ENCODE measurements at places on chromosomes 16 and 17. TPM values are rescaled to one million over a fixed set of nuclear protein-coding genes. Genes with fewer than 3 reads are reported as not detected.

The CD300LG gene
- total RNA-seq = not detected

DNA sequence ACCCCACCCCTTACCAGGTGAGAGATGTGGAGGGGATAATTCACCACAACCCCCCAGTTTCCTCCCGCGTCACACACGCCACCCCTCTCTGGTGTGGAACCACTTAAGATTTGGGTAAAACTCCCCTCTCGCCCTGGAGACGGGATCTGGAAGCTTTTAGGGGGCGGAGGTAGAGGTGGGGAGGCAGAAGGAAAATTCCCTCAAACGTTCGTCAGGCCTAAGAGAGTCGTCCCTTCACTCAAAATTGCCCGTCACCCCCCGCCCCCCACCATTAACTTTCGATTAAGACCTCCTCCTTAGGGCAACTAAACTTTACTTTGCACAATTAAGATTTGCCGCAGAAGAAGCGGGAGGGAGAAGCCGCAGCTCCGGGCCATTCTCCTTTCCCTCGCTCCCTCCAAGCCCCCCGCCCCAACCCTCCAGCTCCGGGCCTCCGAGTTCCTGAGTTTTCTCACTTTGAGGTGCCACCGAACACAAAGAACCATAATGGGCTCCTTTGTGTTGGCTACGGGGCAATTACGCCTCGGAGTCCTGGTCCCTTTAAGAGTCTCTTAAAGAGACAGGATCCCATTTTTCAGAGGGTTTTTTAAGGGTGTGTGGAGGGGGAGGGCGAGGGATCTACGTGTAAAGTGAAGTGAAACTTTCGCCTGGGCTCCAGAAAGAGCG is 985 bp upstream of the FZD2 start:
- peaks cover 2% of the 10 kb centered on the region for H3K27me3 ChIP-seq
- DNase-seq = peak; percentile 72
- peak overlapping the region; percentile 99 for H3K27ac ChIP-seq
- peaks cover 62% of the 10 kb centered on the region for H3K4me1 ChIP-seq

- no peak for DNase-seq
- H3K4me1 ChIP-seq = peaks cover 5% of the 10 kb centered on the region
- peak overlapping the region; percentile 5 for H3K27ac ChIP-seq
- H3K36me3 ChIP-seq = no peaks in the 10 kb centered on the region
Observed at GRCh38 chr17:42294469-42295398, 6.4 kb downstream of the STAT5A start.

The SPNS3 gene
- total RNA-seq = not detected

DNA sequence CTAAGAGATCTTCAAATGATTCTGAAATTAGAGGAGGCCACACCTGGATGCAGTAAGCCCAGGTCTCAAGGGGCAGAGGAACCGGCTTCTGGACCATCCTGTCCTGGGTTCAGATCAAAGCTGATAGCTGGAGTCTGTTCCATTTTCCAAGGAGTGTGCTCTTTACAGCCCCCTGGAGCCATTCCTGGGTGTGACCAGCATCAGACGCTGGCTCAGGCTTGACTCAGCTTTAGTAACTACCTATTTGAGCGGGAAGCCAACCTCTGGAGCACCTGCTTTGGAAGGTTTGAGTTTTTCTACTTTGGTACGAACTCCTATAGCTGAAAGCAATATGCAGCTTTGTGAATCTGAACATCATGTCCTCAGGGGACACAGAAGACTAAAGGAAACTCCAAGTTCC is 12.9 kb upstream of the BBS2 start:
- H3K27me3 ChIP-seq = peaks cover 23% of the 10 kb centered on the region
- no peaks in the 10 kb centered on the region for H3K36me3 ChIP-seq
- H3K4me3 ChIP-seq = no peak overlapping the region
- no peaks in the 10 kb centered on the region for H3K4me1 ChIP-seq
- DNase-seq = no peak

GRCh38 chr17:17613708-17614114 is 22.2 kb upstream of the PEMT start:
- no peaks in the 10 kb centered on the region for H3K36me3 ChIP-seq
- H3K27me3 ChIP-seq = no peaks in the 10 kb centered on the region
- peak; percentile 58 for DNase-seq
- no peak overlapping the region for H3K27ac ChIP-seq
- H3K4me3 ChIP-seq = no peak overlapping the region
- H3K4me1 ChIP-seq = peaks cover 10% of the 10 kb centered on the region

DNA sequence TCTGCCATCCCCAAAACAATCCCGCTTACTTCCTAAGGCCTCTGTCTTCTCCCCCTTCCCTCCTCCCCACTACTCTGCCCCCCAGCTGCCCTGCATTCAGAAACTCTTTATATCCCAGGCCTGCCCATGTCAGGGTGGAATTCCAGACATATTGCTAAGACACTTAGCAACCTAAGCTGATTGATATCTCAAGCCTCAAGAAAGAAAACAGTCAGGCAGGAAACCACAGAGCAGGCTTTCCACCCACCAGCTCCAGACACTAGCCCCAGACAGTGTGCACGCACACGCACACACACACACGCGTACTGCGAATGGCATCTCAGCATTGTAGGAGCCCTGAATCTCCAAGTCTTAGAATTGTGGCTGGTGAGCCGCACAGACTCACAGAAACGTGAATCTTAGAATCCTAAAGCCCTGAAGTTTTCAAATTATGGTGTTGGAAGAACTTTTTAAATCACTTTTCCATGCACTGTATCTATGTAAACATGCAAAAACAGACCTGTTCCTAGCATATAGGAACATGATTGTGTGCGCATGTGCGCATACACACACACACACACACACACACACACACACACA is 8.8 kb upstream of the LPCAT2 start:
- H3K36me3 ChIP-seq = peaks cover 9% of the 10 kb centered on the region
- no peak for DNase-seq
- H3K4me3 ChIP-seq = peak overlapping the region; percentile 32
- H3K27me3 ChIP-seq = no peaks in the 10 kb centered on the region
- H3K4me1 ChIP-seq = peaks cover 52% of the 10 kb centered on the region

DNA sequence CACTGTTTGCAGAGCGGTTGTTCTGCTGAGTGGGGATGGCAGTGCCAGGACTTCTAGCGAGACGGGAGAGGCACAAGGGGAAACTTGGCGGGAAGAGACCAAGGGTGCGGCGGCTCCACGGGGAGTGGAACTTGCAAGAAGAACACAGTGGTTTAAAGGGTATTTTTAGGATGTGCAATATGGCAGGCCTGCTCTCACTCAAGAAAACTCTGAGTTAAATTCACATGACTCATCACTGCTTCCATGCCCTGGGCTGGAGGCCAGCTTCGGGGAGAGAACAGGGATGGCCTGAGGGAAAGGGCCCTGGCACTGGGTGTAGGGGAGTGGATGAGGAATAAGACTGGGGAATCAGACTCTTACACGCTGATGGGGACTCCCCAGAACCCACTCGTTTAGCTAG is 13.3 kb upstream of the CD300LD start:
- no peak overlapping the region for H3K4me3 ChIP-seq
- H3K36me3 ChIP-seq = no peaks in the 10 kb centered on the region
- peaks cover 4% of the 10 kb centered on the region for H3K4me1 ChIP-seq

Measured in neural crest cell (in vitro differentiated cells).